ENCODE measurements at places on chromosomes 11 and 22. TPM values are rescaled to one million over a fixed set of nuclear protein-coding genes. Genes with fewer than 3 reads are reported as not detected.

GRCh38 chr11:8251616-8252295 is 11.9 kb downstream of the LMO1 start:
- H3K27ac ChIP-seq, result no peak overlapping the region
- no peak for DNase-seq
- no peaks in the 10 kb centered on the region for H3K4me1 ChIP-seq
- peaks cover 46% of the 10 kb centered on the region for H3K27me3 ChIP-seq

DNA sequence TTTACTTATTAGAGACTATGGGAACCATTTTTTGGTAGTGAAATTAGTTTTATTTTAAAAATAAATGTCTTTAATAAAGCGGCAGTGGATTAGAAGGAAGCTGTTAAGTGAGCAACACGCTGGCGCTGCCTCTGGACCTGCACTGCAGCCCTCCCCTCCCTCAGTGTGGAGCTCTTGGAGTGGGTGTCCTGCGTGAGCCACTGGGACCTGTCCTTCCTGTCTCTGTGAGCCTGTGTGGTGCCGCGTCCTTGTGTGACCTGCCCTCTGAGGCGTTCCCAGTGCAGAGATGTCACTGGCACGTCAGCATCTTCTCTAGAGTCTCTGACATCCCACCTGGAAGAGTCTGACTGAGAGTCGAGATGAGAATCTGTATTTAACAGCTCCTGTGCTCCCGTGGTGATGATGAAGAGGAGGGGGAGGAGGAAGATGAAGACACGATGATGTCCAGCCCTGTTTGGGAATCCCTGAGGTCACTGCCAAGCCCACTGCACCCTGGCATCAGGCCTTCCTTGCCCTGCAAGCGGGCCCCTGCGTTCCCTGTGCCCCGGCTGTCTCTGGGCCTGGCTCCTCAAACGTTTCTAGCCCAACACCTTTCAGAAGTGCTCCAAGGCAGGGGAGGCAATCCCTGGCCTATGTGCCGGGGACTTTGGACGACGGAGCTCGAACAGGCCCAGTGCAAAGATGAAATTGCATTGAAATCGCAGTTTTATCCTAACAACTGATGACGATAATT is 271.8 kb downstream of the TBC1D22A start:
- no peaks in the 10 kb centered on the region for H3K27me3 ChIP-seq
- no peak overlapping the region for H3K4me3 ChIP-seq
- no peak overlapping the region for H3K27ac ChIP-seq
- H3K4me1 ChIP-seq, result no peaks in the 10 kb centered on the region

The DEUP1 gene
- not detected for total RNA-seq

The CFAP300 gene
- total RNA-seq, result 11.3 TPM

DNA sequence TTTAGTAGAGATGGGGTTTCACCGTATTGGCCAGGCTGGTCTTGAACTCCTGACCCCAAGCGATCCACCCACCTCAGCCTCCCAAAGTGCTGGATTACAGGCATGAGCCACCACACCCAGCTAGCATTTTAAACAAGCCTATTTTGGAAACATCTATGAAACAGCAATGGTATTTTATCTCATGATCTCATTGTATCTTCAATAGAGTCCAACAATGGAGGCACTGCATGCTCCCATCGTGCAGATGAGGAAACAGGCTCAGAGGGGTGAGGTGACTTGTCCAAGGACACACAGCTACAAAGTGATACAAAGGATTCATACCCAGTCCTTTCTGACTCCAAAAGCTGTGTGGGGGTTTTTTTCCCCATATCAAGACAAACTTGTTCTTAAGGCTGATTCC is 39.0 kb upstream of the RTL6 start:
- peaks cover 31% of the 10 kb centered on the region for H3K27me3 ChIP-seq
- no peak overlapping the region for H3K4me3 ChIP-seq
- H3K36me3 ChIP-seq, result no peaks in the 10 kb centered on the region
- H3K4me1 ChIP-seq, result no peaks in the 10 kb centered on the region
- no peak for DNase-seq

The PTPRCAP gene
- 0.56 TPM for total RNA-seq

GRCh38 chr11:72759468-72759985 is 7.3 kb upstream of the ARAP1 start:
- H3K27ac ChIP-seq, result no peak overlapping the region
- peaks cover 12% of the 10 kb centered on the region for H3K4me1 ChIP-seq
- no peaks in the 10 kb centered on the region for H3K27me3 ChIP-seq

The MYO7A gene
- not detected for total RNA-seq

DNA sequence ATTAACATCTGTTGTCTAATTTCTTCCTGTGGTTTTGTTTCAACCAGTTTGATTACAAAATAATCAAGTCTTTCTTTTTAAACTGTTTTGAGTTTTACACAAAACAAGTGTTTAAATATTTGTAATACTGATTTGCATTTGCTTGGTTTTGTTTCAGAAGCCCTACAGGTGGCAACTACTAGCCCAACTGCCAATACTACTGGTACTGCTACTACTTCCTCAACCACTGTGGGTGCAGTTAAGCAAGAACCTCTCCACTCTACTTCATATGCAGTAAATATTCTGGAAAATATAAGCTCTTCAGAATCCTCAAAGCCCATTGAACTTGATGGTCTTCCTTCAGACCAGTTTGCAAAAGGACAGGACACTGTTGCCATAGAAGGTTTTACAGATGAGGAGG is 61.1 kb downstream of the QSER1 start:
- no peak overlapping the region for H3K27ac ChIP-seq
- no peak overlapping the region for H3K4me3 ChIP-seq
- no peaks in the 10 kb centered on the region for H3K27me3 ChIP-seq
- no peaks in the 10 kb centered on the region for H3K4me1 ChIP-seq
- peaks cover 24% of the 10 kb centered on the region for H3K36me3 ChIP-seq
- DNase-seq, result no peak

GRCh38 chr11:83694191-83694910 is 408.2 kb upstream of the CCDC90B start:
- DNase-seq, result peak; percentile 92
- H3K4me1 ChIP-seq, result peaks cover 77% of the 10 kb centered on the region
- H3K27me3 ChIP-seq, result no peaks in the 10 kb centered on the region
- peak overlapping the region; percentile 28 for H3K4me3 ChIP-seq

The OLFML1 gene
- total RNA-seq, result not detected

GRCh38 chr11:120739780-120740179 is 228.2 kb downstream of the GRIK4 start:
- H3K27me3 ChIP-seq, result peaks cover 11% of the 10 kb centered on the region
- DNase-seq, result no peak
- H3K36me3 ChIP-seq, result no peaks in the 10 kb centered on the region
- H3K4me3 ChIP-seq, result no peak overlapping the region
- no peaks in the 10 kb centered on the region for H3K4me1 ChIP-seq

The GRIK4 gene
- not detected for total RNA-seq

GRCh38 chr11:71996946-71997345 is 1.8 kb upstream of the IL18BP start:
- peaks cover 12% of the 10 kb centered on the region for H3K36me3 ChIP-seq
- H3K27ac ChIP-seq, result no peak overlapping the region
- no peaks in the 10 kb centered on the region for H3K27me3 ChIP-seq
- no peak overlapping the region for H3K4me3 ChIP-seq
- H3K4me1 ChIP-seq, result no peaks in the 10 kb centered on the region
- no peak for DNase-seq

- no peak overlapping the region for H3K4me3 ChIP-seq
- no peaks in the 10 kb centered on the region for H3K36me3 ChIP-seq
- no peaks in the 10 kb centered on the region for H3K27me3 ChIP-seq
- H3K27ac ChIP-seq, result no peak overlapping the region
Observed at GRCh38 chr11:72598466-72598865, 75.8 kb downstream of the PDE2A start.

GRCh38 chr11:24163146-24163545 is 333.7 kb upstream of the LUZP2 start:
- H3K36me3 ChIP-seq, result no peaks in the 10 kb centered on the region
- H3K4me3 ChIP-seq, result no peak overlapping the region
- H3K27me3 ChIP-seq, result no peaks in the 10 kb centered on the region
- no peak overlapping the region for H3K27ac ChIP-seq
- no peaks in the 10 kb centered on the region for H3K4me1 ChIP-seq

- no peak for DNase-seq
- H3K4me3 ChIP-seq, result no peak overlapping the region
- H3K27ac ChIP-seq, result no peak overlapping the region
- H3K36me3 ChIP-seq, result peaks cover 56% of the 10 kb centered on the region
- H3K27me3 ChIP-seq, result no peaks in the 10 kb centered on the region
- H3K4me1 ChIP-seq, result no peaks in the 10 kb centered on the region
Observed at GRCh38 chr11:108160970-108161566, 39.7 kb downstream of the ACAT1 start.

The PIWIL4 gene
- 2.5 TPM for total RNA-seq

GRCh38 chr11:78727816-78728215 is 153.2 kb upstream of the NARS2 start:
- H3K27me3 ChIP-seq, result peaks cover 50% of the 10 kb centered on the region
- DNase-seq, result no peak
- H3K36me3 ChIP-seq, result no peaks in the 10 kb centered on the region

DNA sequence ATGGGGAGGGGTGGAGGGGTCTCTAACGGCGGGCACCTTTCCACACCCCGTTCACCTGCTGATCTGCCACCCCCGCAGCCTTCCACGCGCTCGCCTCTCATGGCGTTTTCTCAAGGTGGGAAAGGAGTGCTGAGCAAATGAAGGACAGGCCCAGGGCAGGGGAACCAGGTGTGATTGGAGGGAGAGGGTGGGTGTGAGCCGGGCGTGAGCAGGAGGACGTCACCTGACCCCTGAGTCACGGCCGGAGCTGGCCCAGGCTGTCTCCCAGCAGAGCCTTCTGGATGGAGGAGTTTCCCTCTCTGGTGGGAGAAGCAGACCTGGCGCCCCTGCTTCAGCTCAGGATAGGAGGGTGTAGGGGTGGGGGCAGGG is 14.0 kb upstream of the ARHGAP8 start:
- H3K27ac ChIP-seq, result no peak overlapping the region
- no peaks in the 10 kb centered on the region for H3K4me1 ChIP-seq
- H3K36me3 ChIP-seq, result no peaks in the 10 kb centered on the region

DNA sequence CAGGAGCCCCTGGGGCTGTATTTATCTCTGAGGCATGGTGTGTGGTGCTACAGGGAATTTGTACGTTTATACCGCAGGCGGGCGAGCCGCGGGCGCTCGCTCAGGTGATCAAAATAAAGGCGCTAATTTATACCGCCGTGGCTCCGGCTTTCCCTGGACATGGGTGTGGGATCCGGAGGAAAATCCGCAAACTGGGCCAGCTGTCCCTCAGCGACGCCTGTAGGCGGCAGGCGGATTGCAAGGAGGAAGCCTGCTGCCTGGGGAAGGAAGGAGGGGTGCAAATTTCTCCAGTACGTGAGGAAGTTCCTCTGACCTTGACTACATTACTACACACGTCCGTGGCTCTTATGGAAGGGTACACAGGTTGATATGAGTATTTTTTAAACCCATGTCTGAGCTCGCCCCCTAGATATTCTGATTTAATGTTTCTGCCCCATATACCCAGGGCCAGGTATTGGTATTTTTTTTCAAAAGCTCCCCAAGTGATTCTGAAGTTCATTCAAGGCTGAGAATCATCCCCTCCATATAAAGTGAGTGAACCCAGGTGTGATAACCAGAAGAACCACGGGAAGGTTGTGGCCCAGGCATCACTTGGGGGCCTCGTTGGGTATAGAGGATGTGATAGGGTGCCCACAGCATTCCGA is 2.8 kb downstream of the MYOD1 start:
- peak; percentile 34 for DNase-seq
- H3K4me1 ChIP-seq, result no peaks in the 10 kb centered on the region
- peaks cover 91% of the 10 kb centered on the region for H3K27me3 ChIP-seq
- H3K36me3 ChIP-seq, result no peaks in the 10 kb centered on the region

- H3K36me3 ChIP-seq, result no peaks in the 10 kb centered on the region
- no peak overlapping the region for H3K27ac ChIP-seq
- no peak for DNase-seq
- no peak overlapping the region for H3K4me3 ChIP-seq
Observed at GRCh38 chr22:38080474-38080849, 3.5 kb downstream of the SLC16A8 start.

- H3K27me3 ChIP-seq, result no peaks in the 10 kb centered on the region
- DNase-seq, result no peak
- H3K4me1 ChIP-seq, result no peaks in the 10 kb centered on the region
- no peak overlapping the region for H3K27ac ChIP-seq
Observed at GRCh38 chr11:10478574-10479550, 23.8 kb downstream of the AMPD3 start.

- H3K4me1 ChIP-seq, result no peaks in the 10 kb centered on the region
- no peaks in the 10 kb centered on the region for H3K27me3 ChIP-seq
- no peak overlapping the region for H3K4me3 ChIP-seq
- no peak for DNase-seq
- H3K27ac ChIP-seq, result no peak overlapping the region
- H3K36me3 ChIP-seq, result no peaks in the 10 kb centered on the region
Observed at GRCh38 chr11:35313066-35313759, 106.1 kb downstream of the SLC1A2 start.

The TREH gene
- total RNA-seq, result not detected

DNA sequence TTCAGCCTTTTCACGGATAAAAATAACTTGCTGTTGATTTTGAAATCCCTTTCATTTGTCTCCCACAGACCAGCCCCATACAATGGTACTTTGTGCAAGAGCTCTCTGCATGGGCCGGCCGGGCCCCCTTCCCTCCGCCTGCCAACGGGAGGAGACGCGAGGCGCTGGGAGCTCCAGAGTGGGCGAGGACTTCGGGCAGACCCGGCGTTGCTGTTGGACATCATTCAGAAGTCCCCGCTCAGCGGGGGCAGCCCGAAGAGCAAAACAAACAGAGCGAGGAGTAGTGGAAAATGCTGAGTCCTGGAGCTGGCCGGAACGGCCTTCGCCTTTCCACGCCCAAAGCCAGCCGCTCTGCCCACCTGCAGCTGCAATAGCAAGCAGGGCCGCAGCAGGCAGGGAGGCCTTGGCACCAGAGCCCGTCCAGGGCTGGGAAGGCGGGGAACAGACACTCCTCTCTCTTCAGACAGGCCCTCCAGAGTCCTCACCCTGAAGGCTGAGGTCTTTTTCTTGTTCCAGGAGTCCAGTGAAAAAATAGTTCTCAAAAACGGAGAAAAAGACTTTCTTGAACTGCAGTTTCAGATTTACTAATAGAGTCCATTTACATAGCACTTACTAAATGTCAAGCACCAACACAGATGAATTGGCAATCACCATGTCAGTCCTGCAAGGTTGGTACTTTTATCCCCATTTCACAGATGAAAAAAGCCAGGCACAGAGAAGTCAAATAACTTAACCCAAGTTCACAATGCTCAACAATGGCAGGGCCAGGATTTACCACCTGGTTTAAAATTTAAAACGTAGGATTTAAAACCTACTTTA is 135.5 kb downstream of the ETS1 start:
- no peak overlapping the region for H3K4me3 ChIP-seq
- no peak overlapping the region for H3K27ac ChIP-seq
- no peaks in the 10 kb centered on the region for H3K4me1 ChIP-seq
- DNase-seq, result no peak
- H3K36me3 ChIP-seq, result no peaks in the 10 kb centered on the region
- H3K27me3 ChIP-seq, result peaks cover 50% of the 10 kb centered on the region

All from A673 (cell line).